ENCODE measurements at places on chromosomes 11 and 22. TPM values are rescaled to one million over a fixed set of nuclear protein-coding genes. Genes with fewer than 3 reads are reported as not detected.
A peak's percentile ranks its signal among the peaks of the same experiment; 100 is the strongest.

GRCh38 chr11:45752106-45752505, 52.8 kb upstream of the SLC35C1 start:
- no peak for DNase-seq

Gene C1QTNF4
- total RNA-seq = 0.10 TPM

GRCh38 chr11:32489464-32489863, 54.1 kb upstream of the WT1 start:
- no peak for DNase-seq

Gene FAM180B
- total RNA-seq = not detected

Gene P4HA3
- 4.2 TPM for total RNA-seq

Gene NXPE2
- not detected for total RNA-seq

DNA sequence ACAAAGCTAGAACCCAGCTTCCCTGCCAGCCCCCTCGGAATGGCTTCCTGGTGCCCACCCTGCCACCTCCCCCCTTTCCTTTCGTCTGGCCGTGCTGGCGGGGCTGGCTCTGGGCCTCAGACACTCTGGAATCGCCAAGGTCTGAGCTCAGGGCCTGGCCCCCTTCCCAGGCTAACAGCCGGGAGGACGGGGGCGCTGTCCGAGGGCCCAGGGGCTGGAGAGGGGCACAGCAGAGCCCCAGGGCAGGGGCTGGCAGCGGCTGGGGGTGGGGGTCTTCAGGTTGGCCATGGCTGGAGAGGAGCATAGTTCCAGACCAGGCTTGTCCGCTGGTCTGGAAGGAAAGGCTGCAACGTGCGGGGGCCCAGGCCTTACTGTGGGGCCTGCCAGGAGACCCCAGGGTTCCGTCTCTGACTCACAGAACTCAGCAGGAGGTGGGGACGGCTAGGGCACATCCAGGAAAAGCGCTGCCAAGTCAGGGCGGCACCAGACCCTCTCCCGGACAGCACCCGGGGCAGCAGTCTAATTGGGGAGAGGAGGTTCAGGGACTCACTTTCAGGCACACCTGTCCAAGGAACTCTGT, 861 bp upstream of the LTBP3 start:
- DNase-seq = peak; percentile 50

- no peak for DNase-seq
Observed at GRCh38 chr22:37219533-37219932, 7.3 kb upstream of the SSTR3 start.

DNA sequence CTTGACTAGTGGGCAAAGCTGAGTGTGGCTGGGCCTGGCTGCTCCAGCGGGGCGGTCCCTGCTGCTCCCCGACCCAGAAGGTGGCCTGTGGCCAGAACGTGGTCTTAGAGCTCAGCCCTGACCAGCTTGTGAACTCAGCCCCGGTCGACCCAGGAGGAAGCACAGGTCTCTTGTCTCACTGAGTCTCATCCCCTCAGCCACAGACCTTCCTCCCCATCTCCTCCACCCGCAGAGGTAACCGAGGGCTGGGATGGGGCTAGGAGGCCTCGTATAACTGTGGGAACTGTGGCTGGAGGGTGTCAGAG, 546.2 kb upstream of the B3GAT1 start:
- DNase-seq = no peak

Gene RFPL1
- not detected for total RNA-seq
